Fibroblast of skin of right quadriceps (primary cell): ENCODE measurements at places on chromosomes 7 and 10.

DNA sequence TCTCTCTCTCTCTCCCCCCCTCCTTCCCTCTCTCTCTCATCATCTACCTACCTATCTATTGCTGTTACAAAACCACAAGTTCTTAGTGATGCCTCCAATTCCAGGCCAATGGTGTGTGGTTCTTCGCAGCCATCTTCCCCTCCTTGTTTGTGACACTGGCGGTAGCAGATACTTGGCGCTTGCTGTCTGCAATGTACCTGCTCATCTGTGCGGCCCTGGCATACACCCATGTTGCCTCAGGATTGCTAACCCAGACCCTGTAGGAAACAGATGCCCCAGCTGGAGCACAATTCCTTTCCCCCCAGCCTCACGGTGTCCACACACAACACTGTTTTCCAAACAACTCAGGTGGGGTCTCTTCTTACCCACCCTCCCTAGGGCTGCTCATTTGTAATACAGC lies 13.6 kb upstream of the DPYSL4 start:
- no peak for DNase-seq

GRCh38 chr7:43658718-43659548 lies 70.4 kb downstream of the COA1 start:
- peak; percentile 93 for DNase-seq

DNA sequence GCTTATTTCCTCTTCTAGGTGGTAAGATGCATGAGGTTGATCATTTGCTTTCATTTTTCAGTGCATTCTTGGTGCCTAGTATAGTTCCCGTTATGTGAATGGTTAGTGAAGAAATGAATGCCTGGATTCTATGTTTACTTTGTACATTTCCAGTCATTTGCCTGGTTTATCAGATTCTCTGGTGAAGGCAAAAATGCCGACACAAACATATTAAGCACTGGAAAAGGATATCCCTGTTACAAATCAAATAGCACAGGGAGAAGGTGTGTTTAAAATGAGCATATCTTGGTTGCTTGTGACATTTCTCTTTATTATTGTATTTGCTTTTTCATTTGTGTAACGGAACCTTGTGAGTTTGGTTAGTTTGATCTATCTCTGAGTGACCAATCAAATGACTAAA lies 211.3 kb downstream of the MBL2 start:
- no peak for DNase-seq

DNA sequence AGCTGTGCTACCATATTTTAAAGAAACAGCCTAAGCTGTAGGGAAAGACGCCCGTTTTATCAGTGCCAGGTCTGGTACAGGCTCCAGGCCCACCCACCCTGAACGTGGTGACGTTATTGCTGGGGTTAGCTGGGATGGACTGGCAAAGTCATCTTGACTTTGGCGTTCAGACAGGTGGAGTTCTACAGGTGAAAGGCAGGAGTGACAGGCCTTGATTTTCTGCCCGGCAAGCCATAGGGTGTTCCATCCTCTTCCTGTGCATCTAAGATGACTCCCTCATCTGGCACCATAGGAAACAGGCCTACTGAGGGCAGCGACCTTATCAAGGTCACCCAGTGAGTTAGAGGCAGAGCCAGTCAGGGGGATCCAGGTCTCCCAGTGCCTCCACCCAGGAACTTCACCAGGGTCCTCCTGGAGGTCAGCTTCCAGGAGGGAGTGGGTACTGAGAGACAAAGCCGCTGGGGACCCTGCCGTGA lies 41.6 kb downstream of the HK1 start:
- no peak for DNase-seq

GRCh38 chr7:72335561-72336381 lies 76.4 kb downstream of the CALN1 start:
- no peak for DNase-seq

DNA sequence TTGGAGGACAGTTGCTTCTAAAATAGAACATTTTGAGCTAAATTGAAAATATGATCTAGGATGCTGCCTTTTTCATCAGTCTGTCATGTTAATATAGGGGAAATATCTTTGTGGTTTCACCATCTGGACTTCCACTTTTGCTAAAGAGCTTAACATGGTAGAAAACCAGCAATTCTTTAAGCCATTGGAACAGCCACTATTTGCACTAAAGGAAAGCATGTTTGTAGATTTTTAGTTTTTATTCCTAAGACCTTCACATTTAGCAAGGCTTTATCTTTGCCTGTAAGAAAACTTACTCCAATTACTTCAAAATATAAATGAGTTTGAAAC lies 291.0 kb downstream of the RNLS start:
- no peak for DNase-seq

GRCh38 chr10:25082276-25083204 lies 66.1 kb downstream of the THNSL1 start:
- DNase-seq = no peak
